ENCODE measurements at places on chromosomes 7 and 10.

DNA sequence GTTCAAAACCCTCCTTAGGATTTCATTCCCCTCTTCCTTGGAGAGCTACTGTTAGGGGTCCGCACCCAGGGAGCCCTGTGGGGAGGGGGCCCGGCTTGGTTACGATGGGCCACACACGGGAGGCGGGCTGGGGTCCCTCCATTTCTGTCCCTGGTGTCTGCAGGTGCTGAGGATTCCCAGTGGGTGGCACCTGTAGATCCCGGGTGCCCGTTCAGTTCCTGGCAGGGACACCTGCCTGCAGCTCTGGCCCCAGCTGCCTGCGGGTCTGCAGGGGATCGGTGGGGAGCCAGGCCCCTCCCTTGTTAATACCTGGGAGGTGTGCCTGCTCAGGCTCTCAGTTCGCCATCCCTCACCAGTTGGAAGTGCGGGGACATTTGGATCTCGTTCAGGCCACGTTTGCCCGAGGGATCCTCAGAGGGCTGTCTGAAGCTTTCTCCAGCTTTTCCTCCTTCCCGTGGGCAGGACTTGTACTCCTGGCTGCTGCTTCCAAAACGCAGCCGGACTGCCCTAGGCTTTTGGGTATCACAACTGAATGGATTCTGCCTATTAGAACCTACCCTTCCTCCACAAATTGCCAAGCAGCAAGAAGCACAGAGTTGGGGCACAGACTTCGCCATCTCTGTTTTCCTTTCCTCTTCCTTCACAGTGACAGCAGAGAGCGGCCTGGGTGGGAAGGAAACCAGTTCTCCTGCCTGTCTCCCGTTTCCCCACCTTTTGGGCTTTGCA, 22.3 kb upstream of the IL15RA start:
- DNase-seq, result no peak

GRCh38 chr7:51268859-51269258, 47.8 kb downstream of the COBL start:
- no peak for DNase-seq

DNA sequence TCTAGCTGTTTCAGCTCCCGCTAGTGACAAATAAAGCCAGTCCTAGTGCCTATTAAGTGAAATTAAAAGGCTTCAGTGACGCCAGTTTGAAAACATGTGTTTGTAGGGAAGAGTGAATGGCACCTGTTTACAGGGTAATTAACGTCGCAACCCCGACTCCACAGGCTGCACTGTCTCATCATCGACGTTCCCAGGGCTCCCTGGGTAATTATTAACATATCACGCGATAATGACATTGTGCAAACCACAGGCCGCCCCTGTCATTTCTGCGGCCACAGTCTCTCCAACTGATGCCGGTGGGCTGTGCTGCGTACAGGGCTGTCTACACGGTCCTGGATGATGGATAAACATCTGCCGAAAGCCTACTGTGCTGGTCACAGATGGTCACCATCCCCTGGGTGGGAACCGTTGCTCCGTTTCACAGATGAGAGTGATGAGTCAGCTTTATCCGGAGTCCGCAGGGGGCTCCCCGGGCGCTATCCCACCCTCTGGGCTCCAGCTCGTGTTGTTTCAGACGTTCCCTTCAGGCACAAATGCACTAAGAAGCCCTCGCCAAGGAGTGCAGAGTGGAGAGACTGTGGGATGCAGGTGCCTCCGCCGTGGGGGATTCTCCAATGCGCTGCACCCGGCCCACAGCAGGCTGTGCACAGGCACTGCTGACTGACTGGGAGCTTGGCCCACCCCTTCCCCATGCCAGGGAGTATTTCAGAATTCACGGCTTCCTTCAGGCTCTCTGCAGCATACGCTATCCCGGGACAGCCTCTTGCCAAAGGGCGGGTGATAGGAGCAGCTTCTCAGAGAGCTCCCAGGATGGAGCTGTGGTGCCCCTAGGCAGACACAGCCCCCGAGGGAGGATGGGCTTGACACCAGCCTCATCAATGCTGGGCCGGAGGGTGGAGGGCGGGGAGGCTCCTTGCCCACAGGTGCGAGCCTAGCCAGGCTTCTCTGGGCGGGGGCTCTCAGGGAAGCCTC, 491.8 kb upstream of the FOXK1 start:
- DNase-seq, result no peak

DNA sequence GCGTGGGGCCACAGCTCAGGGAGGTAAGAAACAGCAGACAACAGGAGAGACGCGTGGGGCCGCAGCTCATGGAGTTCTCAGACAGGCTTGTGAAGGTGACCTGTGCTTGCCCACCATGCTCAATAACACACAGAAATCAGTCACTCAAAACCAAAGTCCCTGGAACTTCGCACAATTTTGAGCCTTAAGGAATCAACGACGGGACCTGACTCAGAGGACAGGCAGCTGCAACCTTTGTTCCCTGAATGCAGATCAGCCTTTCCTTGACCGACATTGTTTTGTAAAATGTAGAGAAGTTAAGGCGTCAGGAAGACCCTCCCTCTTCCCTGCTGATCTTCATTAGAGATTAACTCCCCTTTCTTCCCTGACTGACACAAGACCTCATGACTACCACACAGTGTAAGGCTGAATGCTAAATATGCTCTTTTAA, 8.5 kb upstream of the KNDC1 start:
- DNase-seq, result no peak

- DNase-seq, result no peak
Observed at GRCh38 chr7:150450491-150451001, at the start of gene GIMAP8. Gene GIMAP8 (plus strand): TSS chr7:150450630. CDS start chr7:150466699, 16,069 bp downstream.

DNA sequence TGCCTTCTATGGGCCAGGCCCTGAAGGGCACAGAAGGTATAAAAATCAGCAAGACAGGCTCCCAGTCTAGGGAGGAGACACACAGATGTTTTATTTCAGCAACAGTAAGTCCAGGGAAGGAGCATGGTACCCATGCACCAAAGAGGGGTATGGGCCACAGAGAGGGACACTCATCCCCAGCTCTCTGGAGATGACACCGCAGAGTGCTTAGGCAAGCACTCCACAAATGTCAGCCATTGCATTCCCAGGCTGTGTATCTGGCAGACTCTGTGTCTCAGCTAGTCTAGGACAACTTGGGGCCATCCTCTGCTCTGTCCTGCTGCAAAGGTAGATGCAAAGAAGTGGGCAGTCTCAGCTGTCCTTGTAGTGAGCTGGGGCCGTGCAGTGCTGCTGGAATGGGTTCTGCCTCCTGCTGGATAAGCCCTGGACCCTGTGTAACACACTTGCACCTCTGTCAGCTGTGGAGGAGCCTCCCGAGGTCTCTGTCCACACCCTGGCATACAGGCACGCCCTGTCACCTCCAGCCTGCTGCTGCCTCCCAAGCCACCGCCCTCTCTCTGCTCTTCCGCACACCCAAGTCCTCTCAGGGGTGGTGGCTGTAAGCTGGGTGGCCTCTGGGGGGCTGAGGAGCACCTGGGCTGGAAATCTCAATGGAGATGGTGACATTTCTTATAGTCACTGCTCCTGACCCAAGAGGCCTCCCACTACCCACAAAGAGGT, 57.6 kb downstream of the VOPP1 start:
- DNase-seq, result no peak

GRCh38 chr10:100847440-100847839, 65.3 kb upstream of the SLF2 start:
- DNase-seq, result no peak

DNA sequence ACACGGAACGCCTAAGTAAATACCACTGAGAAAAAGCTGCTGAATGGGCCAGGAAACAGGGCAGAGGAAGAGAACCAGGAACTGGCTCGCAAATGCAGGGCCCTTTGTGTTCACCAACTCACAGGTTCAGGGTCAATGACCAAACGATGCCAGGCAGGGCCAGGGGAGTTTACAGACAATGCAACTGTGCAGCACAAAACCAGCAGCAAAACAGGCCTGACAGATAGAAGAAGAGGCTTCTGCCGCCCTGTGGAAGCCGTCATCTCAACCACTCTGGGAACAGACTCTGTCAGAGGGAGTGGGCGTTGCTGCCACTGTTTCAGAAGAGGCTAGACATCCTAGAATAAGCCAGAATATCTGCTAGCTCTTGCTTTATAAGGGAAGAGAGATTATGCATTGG, 117.9 kb downstream of the KMT2E start:
- no peak for DNase-seq

GRCh38 chr7:95155965-95156364, 168.4 kb downstream of the PON1 start:
- no peak for DNase-seq

DNA sequence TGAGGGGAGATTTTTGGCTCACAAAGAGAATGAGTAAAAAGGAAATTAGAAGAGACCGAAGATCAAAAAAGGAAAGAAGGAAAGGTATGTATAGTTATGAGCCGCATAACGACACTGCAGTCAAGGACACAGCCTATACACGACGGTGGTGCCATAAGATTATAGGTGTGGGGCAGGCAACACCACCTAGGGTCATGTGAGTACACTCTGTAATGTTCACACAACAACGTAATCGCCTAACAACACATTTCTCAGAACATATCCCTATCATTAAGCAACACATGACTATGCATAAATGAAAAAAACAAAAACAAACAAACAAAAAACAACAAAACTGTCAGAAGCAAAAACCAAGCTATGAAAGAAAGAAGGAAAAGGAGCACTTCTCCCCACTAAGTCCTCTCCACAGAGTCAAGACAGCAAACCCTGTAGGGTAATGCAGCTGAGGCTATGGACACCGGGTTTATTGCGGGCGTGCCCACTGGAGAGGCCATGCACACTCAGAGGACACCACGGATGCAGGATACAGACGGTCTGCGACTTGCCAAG, 45.1 kb downstream of the PIP4K2A start:
- DNase-seq, result no peak

- DNase-seq, result no peak
Observed at GRCh38 chr10:109306698-109307097, 616.6 kb downstream of the XPNPEP1 start.
